Activated CD8-positive, alpha-beta T cell treated with anti-CD3 and anti-CD28 coated beads, Interleukin-2, amount 10 ng/mL, durations not matched to agents 7 days and 5 days (primary cell): ENCODE measurements at places on chromosomes 2 and 18.
A peak's percentile ranks its signal among the peaks of the same experiment; 100 is the strongest.

- no peak for DNase-seq
Observed at GRCh38 chr2:128016620-128017019, 11.2 kb downstream of the SAP130 start.

DNA sequence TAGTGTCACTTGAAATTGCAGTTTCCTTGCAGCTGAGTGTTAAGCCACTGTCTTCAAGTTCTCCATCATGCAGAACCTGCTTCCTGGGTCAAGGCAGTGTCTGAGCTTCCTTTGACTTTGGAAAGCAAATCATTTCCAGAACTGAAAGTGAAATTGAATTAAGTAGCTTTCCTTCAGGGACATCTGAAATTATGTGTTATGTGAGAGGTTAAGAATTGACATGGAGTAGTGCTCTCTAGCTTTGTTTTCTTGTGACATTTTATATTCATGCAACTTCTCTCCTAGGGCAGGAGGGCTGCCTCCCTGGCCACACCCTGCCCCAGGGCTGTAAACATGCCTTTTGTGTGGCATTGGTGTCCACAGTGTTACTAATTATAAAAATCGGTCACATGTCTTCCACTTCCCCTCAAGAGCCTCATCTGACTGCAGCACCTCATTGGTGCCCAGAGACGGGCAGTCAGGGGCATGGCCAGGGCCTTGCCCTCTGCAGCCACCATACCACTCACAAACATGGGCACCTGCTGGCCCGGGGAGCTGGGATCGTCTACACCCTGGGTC is 14.4 kb downstream of the RAB12 start:
- DNase-seq = no peak

DNA sequence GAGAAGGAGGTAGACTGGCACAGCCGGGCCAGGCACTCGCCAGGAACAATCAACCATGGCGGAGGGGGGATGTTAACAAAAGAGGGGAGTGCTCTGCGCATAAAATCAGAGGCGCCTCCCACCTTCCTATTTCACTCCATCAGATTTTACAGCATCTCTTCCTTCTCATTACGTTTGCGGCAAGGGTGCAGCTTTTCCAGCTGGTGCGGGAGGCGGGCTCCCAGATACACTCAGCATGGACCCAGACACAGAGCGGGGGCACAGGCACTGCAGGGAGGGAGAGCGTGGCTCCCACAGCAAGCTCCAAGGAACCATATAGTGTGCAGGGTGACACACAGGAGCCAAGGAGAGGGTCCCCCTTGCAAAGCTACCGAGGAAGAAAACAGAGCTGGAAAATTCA is 176.3 kb downstream of the EIPR1 start:
- no peak for DNase-seq

DNA sequence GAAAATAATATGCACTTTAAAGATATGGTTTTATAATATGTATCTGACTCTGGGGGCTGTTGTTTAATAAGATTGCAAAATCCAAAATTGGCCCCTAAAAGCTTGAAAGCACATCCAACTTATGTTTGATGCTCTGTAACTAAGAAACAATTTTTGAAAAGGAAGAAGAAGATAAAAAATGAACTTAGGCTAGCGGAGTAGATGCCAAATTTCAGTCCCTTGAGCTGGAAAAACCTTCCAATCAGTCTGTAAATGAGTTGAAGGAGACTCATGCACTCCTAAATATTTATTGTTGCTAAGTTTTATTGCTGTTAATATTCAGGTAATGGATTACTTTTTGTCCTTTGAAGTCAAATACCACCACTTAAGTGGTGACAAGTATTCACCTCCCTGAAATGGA is 465.0 kb downstream of the ZEB2 start:
- DNase-seq = no peak

DNA sequence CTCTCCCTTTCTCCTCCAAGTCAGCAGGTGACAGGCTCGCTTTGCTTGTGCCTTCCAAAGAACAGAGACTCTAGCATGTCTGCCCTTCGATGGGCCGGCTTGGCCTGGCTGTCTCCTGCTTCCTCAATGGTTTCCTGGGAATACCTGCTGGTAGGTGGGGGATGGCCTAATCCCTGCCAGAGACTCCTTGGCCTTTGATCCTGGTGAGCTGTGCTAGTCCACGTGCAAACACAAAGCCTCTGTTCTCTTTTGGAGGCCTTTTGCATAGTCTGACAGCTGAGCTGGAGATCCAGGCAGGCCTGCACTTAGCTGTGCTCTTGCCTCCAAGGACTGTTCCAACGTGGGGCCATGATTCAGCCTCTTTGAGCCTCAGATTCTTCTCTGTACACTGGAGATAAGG is 67.6 kb downstream of the ARL4C start:
- no peak for DNase-seq

DNA sequence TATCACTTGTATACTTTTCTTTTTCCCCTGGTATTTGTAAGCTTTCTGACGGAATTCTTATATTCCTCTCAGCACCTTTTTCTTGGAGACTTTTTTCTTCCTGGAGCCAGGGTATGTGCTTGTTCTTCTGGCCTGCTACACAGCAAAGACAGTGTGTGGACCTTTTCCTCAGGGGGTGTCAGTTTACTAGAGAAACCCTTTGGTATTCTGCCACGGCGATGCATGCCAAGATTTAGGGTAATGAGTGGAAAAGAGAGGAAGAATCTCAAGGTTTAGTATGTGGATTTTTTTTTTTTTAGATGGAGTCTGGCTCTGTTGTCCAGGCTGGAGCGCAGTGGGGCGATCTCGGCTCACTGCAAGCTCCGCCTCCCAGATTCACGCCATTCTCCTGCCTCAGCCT is 152.2 kb downstream of the PHLPP1 start:
- DNase-seq = no peak

DNA sequence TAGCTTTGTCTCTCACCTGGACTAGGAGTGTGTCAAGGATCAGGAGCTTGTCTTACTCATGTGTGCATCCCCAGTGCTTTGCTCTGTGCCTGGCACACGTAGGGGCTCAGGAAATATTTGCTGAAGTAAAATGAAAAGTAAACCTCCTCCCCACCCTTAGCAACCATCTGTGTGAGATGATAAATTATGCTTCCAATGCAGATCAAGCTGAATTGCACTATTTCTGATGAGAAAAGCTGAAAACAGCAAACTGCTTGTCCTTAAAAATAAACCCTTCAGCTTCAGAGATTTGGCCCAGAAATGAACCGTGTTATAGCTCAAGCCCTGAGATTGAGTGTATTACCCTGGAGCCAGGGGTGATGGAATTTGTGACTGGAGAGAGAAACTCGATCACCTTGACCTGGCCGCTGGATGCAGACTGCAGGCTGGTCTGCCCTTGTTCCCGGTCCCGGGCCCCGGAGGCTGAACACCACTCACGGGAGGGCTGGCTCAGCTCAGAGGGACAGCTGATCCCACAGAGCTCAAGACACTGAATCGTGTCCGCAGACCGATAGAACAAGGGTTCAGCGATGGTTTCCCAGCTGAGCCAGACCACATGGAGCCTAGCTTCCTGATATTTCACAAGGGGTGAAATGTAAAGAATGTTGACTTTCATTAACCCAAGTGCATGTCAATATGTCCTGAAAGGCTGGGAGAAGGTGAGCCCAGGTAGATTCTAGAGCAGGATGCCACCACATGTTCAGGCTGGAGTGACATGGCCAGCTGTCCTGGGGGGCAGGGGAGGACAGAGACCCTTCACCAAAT is 50.5 kb downstream of the DDX1 start:
- no peak for DNase-seq

DNA sequence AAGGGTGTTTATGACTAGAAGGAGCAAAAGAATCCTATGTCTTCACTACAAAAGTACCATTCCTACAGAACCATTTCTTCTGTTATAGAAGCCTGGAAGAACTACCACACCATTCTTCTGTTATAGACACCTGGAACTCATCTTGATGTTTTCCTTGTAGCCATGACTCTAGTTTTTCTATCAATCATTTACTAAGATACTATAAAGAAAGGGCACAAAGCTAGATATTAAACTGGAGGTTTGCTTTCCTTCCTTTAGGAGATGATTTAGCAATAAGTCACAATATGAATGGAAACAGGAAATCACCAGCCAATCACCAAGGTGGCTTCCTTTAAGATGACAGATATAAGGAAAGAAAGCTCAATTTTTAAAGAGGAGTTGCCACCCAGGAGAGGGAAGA is 100.3 kb upstream of the NEUROD1 start:
- no peak for DNase-seq

- DNase-seq = peak; percentile 36
Observed at GRCh38 chr2:1781291-1782080, 37.2 kb upstream of the PXDN start.

DNA sequence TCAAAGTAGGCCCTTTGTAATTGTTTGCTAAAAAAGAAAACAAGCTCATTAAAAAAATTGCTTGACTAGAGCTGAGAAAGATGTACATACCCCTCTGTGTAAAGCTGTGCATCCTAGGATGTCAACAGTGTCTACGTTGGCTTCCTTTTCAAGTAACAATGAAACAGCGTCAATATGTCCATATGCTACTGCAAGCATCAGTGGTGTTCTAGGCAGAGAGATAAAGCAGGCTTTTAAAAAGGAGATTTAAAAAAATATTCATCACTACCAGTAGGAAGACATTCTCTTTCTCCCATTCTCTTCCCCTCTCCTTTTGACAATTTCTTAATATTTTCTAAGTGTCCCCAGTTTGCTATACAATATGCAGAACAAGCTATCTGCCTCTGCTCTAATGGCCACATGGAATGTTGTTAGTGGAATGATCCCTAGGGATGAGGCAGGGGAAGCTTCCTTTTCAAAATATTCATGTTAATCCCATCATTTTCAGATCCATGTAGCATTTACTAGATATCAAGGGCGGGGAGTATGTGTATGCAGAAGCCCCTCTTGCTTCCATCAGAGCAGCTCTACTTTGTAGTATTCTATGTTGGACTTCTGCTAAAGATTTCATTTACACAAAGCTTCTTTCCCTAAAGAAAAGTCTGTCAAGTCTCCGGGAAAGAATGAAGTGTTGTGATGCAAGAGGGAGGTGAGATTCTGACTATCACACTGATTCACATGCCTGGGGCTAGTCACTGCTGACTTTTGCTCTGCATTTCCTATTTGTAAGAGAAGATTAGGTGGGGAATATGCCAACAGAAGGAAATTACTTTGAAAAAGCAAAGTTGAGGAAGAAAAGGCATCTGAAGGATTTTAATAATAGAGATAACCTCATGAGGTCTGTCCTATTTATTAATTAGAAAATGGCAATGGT is 81.5 kb upstream of the PGAP1 start:
- DNase-seq = no peak
